ENCODE measurements at places on chromosomes 11 and 22.

DNA sequence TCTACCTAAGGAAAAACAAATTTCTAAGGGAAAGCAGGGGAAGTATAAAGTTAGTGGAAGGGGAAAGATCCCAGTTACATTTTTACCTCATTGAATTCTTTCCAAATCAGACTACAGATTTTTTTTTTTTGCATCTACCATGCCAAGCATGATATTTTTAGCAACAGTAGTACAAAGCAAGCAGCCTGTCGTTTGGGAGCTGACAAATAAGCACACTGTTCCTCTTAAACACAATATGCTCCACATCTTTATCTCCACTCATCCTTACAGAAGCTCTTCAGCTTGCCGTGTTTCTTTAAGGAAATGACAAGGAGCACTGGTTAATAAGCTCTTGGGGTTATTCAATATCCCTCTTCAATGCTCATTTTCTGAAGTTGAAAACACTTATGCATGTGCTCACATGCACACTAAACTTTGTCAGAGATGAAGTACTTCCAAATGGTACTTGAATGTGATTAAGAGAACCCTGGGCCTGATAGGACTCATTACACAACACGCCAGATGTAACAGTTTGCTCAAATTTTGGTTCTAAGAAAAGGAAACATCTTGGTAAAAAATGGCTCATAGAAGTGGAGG lies 53.8 kb downstream of the PAX6 start:
- no peak overlapping the region for H3K27ac ChIP-seq
- H3K36me3 ChIP-seq = no peaks in the 10 kb centered on the region
- no peaks in the 10 kb centered on the region for H3K4me1 ChIP-seq
- no peaks in the 10 kb centered on the region for H3K27me3 ChIP-seq
- H3K4me3 ChIP-seq = no peak overlapping the region

DNA sequence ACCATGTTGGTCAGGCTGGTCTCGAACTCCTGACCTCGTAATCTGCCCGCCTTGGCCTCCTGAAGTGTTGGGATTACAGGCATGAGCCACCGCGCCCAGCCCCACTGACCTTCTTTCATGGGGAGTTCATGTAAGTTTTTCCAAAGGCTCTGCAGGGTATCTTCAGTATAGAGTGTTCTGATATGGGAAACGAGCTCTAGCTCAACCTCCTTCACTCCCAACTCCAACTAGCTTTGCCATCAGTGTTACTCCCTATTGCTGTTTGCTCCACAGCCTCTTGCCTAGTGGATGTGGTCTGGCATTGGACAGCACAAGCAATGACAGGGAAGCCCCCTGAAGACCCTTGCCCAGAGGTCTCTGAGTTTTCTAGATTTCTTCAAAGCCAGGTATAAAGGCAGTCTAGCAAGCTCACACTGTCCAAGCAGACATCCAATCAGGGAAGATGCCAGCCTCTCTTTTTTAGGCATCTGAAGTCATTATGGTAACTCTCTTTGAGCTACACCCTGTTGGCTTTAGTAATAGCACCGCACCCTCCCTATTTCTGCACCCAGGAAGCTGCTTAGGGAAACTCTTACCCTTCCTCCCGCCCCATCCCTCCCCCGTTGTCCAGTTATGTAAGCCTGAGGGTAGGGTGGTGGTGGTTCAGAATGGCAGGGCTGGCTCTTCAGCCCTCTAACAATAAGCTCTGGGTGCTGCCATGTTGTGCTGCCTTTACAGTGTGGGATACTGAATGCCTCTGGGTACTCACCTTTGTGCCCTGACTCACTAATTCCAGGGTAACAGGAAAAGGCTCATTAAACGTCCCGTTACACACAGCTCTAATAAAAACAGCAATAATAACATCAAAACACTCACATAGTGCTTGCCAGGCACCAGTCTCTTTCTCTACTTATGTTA lies 41.4 kb upstream of the CLDN5 start:
- peaks cover 11% of the 10 kb centered on the region for H3K4me1 ChIP-seq
- H3K4me3 ChIP-seq = no peak overlapping the region
- DNase-seq = no peak
- no peak overlapping the region for H3K27ac ChIP-seq
- H3K27me3 ChIP-seq = no peaks in the 10 kb centered on the region

DNA sequence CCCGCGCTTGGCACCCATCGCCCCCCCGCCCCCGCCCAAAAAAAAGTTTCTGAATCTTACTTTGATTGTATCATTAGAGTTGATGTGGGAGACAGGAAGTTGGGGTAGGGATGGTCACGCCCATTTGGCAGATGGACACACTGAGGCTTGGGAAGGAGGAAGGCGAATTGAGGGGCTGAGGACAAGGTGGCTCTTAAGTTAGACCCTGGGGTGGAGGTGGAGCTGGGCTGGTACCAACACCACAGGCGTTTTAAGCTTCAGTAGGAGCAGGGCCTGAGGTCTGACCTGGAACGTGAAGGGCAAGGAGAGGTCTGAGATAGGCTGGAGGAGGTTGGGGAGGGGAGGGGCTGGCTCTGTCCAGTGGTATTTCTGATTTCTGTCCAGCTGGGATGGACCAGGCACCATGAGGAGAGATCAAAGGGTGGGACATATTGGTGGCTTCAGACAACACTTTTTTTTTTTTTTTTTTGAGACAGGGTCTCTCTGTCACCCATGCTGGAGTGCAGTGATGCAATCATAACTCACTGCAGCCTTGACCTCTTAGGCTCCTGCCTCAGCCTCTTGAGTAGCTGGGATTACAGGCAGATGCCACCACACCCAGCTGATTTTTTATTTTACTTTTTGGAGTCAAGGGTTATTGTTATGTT lies 799 bp upstream of the CDC42BPG start:
- H3K27ac ChIP-seq = no peak overlapping the region
- H3K36me3 ChIP-seq = no peaks in the 10 kb centered on the region
- H3K4me1 ChIP-seq = peaks cover 30% of the 10 kb centered on the region
- DNase-seq = no peak
- H3K4me3 ChIP-seq = no peak overlapping the region

DNA sequence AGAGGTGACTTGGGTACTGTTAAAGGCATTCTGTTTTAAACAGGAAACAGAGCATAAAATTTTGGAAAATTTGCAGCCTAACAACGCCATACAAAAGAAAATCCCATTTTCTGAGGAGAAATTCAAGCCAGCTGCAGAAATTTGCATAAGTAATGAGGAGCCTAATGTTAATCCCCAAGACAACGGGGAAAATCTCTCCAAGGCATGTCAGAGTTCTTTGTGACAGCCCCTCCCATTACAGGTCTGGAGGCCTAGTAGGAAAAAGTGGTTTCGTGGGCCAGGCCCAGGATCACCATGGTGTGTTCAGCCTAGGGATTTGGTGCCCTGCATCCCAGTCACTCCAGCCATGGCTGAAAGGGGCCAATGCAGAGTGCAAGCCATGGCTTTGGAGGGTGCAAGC lies 1333.1 kb upstream of the TENM4 start:
- DNase-seq = no peak
- no peak overlapping the region for H3K4me3 ChIP-seq
- no peaks in the 10 kb centered on the region for H3K4me1 ChIP-seq
- H3K27ac ChIP-seq = no peak overlapping the region
- H3K36me3 ChIP-seq = no peaks in the 10 kb centered on the region

GRCh38 chr22:22913989-22914388 lies 26.4 kb downstream of the IGLL5 start:
- H3K27ac ChIP-seq = no peak overlapping the region
- no peak overlapping the region for H3K4me3 ChIP-seq
- DNase-seq = no peak

DNA sequence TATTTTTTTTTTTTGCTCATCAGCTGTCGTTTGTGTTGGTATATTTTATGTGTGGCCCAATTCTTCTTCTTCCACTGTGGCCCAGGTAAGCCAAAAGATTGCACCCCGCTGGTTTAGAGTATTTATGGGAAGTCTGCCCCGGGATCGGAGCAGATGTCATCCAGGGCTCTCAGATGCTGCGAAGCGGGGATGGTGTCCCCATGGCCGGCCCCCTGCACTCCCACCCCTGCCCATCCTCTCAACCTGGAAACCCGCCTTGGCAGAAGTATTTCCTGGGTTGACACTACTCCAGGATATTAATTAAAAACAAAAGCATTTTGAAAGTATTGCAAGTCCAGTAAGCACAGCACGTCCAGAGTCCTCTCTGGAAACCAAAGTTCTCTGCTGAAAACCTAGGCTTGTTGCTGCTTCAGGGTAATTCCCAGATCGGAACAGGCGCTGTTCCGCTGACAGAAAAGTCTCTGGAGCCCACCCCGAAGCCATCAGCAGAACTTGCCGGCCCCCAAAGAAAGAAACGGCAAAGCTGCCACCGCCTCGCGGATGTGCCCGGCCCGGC lies 833 bp downstream of the SCUBE2 start:
- H3K36me3 ChIP-seq = no peaks in the 10 kb centered on the region
- H3K27me3 ChIP-seq = peaks cover 9% of the 10 kb centered on the region
- H3K27ac ChIP-seq = no peak overlapping the region
- no peak for DNase-seq
- H3K4me3 ChIP-seq = peak overlapping the region; percentile 27
- H3K4me1 ChIP-seq = no peaks in the 10 kb centered on the region

DNA sequence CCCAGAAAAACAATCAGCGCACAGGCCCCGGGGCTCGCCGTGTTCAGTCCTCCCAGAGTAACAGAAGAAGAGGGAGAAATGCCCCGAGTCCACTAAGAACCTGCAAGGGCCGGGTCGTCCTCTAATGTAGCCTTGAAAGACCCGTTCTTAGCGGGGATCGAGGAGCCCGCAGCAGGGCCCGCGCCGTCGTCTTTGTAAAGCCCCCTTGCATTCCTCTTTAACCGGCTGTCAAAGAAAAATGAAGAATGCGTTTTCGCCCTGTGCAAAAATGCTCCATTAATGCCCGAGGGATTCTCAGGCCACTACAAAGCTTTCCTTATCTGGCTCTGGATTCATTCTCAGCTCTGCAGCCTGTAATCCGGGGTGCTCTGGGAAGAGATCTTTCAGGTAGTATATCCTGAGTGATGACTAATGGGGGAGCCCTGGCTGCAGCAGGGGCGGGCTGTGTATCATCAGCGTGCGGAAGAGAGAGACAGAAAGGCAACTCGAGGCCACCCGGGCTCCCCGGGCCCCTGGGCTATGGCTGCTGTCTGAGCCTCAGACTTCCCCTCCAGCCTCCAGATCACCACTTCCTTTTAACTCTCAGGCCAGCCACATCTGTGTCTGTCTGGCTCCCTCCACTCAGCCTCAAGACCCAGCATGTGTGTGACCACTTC lies 78.2 kb downstream of the FBLN1 start:
- DNase-seq = no peak
- no peak overlapping the region for H3K27ac ChIP-seq
- peaks cover 11% of the 10 kb centered on the region for H3K4me1 ChIP-seq

- H3K27ac ChIP-seq = no peak overlapping the region
- no peak overlapping the region for H3K4me3 ChIP-seq
- no peaks in the 10 kb centered on the region for H3K4me1 ChIP-seq
- no peaks in the 10 kb centered on the region for H3K27me3 ChIP-seq
- no peaks in the 10 kb centered on the region for H3K36me3 ChIP-seq
These were observed 197.1 kb upstream of the ARHGAP20 start for GRCh38 chr11:110909336-110909735.

DNA sequence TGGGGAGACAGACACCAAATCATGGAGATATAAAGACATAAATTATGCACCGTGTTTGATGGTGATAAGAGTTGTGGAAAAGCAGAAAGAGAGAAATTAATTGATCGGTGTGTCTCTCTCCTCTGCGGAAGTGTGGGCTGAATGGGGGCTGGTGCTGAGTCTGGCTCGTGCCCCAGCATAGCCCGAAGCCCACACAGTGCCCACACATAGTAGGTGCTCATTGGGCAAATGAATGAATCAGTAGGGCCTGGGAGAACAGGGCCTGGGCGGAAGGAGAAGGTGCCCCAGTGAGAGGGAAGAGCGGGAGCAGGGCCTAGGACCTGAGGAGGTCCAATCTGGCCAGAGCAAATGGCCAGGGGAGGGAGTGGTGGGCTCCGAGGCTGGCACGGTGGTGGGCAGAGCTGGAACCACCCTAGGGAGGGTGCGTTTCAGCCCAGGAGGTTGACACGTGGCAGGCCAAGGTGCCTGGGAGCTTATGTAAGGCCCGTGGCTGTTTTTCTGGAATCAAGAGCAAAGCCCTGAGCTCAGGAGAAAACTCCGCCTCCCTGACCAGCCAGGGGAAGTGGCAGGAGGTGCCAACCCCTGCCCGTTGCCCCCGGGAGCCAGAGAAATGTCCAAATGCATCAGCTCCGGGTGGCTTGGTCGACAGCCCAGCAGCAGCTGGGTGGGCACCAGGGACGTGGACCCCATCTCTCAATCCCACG lies 2.1 kb upstream of the CACNA1I start:
- no peak overlapping the region for H3K27ac ChIP-seq
- no peaks in the 10 kb centered on the region for H3K4me1 ChIP-seq
- no peak for DNase-seq
- H3K27me3 ChIP-seq = no peaks in the 10 kb centered on the region
- no peaks in the 10 kb centered on the region for H3K36me3 ChIP-seq

DNA sequence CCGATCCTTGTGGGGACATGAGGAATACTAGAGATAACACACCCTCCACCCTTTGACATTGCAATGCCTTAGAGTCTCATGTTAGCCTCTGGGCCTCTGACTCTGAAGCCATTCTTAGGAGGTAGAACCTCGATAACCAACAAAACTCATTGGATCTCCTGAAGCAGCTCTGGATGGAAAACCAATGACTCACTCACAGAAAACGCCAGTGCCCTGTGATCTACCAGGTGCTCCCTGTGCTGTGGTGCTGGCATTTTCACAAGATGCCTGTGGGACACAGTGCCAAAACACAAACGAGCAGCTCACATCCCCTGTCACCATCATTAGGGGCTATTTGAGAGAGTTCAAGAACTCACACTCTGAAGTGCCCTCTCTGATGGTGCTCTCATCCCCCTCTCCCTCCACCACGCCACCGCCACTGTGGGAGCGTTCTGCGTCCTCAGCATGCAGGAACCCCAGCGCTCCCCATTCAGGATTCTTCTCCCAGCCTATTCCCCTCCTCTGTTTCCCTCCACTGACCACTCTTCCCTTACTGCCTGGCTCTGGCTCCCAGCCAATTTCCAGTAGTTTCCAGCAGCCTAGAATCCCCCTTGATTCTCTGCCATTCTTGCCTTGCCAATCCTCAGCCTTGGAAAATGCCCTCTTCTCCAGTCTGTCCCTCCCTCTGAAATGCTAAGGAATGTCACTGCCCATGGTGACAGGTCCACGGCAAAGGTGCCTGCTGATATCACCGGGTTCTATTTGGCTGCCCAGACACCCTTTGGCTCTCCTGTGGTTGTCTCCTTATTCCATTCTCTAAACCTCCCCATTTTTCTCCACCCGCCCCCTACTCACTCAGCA lies 4.7 kb upstream of the POLD4 start:
- H3K27me3 ChIP-seq = no peaks in the 10 kb centered on the region
- peaks cover 48% of the 10 kb centered on the region for H3K4me1 ChIP-seq
- H3K27ac ChIP-seq = no peak overlapping the region
- H3K36me3 ChIP-seq = no peaks in the 10 kb centered on the region
- no peak for DNase-seq

DNA sequence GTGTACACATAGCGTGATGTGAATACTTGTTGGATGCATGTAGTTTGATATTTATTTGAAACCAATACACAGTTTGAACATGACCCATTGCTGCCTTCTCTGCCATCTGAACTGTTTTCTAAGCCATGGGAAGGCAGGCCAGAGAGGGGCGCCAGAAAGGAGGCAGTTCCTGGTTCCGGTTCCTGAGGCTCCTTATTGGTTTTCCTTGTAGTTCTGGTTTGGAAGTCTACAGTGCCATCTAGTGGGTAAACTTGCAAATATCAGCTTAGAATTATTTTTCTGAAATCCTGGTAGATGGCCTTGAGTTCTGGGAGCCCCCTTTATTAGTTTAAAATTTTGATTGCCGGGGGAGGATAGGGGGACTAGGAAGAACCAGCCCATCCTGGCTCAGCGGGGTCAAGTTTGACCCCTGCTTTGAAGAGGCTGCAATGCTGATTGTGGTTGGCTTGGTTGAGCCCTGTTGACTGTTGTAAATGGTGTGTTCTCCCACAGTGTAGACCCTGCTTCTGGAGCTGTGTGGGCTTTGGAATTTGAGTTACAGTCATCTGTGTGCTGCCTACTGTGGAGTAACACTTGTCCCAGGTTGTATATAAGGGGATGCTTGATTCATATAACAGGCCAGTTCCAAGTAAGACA lies 48.4 kb downstream of the GRAMD1B start:
- no peak overlapping the region for H3K27ac ChIP-seq
- H3K4me3 ChIP-seq = no peak overlapping the region
- H3K27me3 ChIP-seq = no peaks in the 10 kb centered on the region
